ENCODE measurements at places on chromosomes 6 and 20.

- H3K4me3 ChIP-seq, result no peak overlapping the region
- H3K4me1 ChIP-seq, result peaks cover 1% of the 10 kb centered on the region
- H3K27ac ChIP-seq, result no peak overlapping the region
- H3K36me3 ChIP-seq, result peaks cover 10% of the 10 kb centered on the region
Measured at GRCh38 chr20:37828684-37829083, 74.2 kb upstream of the VSTM2L start.

GRCh38 chr6:82145926-82146452, 101.6 kb downstream of the IBTK start:
- DNase-seq, result no peak
- no peak overlapping the region for H3K27ac ChIP-seq
- H3K4me3 ChIP-seq, result no peak overlapping the region

DNA sequence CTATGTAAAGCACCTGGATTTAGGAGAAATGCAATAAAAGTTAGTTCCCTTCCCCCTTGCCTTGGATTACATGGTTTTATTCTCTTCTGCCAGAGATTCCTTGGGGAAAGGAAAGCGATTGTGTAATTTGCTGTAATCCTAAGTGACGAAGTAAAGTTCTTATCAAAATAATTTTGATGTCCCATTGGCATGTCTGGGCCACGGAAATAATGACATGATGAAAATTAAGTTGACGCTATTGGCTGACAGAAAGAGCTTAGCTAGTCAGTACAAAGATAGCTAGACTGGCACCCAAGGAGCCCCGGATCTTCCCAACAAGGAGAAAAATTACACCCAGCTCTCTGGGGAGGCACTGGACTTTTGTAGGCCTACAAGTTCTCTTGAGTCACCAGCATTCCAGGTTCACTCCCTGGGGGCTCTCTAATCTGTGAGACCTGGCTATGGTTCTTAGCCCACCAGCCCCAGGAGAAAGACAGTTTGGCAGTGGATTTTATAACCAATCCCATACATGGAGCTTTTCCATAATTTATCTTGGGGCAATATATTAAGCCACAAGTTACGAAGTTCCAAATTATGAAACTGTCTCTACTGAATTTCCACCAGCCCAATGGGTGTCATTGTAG, 59.9 kb downstream of the FOXA2 start:
- H3K27ac ChIP-seq, result no peak overlapping the region
- H3K4me3 ChIP-seq, result no peak overlapping the region
- DNase-seq, result no peak
- no peaks in the 10 kb centered on the region for H3K27me3 ChIP-seq
- no peaks in the 10 kb centered on the region for H3K36me3 ChIP-seq

DNA sequence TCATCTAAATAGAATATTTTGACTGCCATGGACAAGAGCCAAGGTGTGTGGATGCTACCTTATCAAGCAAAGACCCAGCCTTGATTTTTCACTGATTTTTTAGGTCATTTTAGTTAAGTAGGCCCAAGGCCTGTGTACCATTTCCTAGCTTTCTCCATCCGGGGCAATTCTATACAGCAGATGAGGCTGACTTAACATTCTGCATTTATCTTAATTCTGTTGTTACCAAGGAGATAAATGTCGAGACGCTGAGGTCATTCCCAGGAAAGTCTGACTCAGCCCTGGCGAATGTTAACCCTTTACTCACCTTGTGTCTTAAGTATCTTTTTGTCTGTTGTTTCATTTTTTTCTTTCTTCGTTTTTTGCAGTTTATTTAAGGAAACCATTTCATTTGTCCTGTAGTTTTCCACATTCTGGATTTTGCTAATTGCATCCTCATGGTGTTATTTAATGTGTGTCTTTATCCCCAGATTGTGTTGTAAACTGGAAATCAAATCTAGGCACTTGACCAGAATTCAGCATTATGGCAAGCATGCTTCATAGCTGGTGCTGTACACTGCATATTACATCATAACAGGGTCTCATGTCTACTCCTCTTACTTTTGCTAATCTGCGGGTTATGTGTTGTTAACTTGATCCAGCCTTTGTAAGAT, 277.0 kb downstream of the CDKAL1 start:
- no peaks in the 10 kb centered on the region for H3K27me3 ChIP-seq
- no peak overlapping the region for H3K4me3 ChIP-seq
- DNase-seq, result peak; percentile 2
- peaks cover 38% of the 10 kb centered on the region for H3K36me3 ChIP-seq

Measured in activated naive CD8-positive, alpha-beta T cell treated with anti-CD3 and anti-CD28 coated beads for 36 hours (primary cell).